ENCODE measurements at places on chromosomes 16 and 17.

GRCh38 chr16:66372078-66372897 lies 5.8 kb downstream of the CDH5 start:
- no peak for DNase-seq

DNA sequence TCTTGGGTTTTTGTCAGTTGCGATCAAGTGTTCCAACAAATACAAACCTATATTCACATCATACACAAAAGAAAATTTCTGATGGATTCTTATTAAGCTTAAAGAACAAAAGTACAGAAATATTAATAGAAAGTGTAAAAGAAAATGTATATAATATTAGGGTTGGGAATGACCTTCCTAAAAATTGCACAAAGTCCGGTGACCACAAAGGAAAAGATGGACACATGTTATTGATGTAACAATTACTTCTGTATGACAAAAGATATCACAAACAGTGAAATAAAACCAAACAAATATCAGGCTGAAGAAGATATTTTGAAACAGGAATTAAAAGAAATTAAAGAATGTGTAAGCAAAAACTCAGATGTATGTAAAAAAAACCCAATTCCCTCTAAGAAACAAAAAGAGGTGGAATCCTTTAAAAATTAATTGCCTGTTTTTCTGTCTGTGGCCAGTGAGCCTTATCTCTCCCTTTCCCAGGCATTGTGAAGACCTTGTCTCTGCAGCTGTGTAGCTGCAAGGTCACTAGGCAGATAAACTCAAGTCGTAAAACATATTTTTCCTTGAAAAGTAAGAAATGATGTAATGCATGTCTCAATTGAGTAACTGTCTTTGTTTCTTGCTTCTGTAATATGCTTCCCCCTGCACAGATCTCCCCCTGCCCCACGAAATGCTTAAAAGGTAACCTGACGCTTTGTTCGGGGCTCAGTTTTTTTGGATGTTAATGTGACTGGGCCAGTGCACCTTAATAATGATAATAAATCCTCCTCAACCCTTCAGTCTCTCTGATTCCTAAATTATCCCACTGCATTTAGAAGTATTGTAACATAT lies 2.8 kb downstream of the ST6GALNAC1 start:
- DNase-seq: no peak

- DNase-seq: no peak
Measured at GRCh38 chr16:1674751-1675664, 3.1 kb upstream of the JPT2 start.

DNA sequence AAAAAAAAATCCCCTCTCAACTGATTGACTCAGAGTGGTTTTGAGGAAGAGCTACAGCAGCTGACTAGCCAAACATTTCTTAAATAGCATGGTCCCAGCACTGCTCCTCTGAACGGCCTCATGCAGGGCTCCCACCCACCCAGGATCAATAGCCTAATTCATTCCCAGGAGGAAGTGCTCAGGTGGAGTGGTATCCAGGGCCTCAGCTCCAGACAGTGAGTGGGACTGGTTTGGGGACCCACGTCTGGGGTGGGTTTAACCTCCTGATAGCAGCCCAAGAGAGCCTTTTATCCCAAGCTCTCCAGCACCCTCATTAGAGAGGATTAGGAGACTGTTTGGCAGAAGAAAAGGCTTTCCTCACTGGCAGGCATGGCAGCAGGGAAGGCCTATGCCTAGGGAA lies 68.5 kb upstream of the CDH5 start:
- no peak for DNase-seq

DNA sequence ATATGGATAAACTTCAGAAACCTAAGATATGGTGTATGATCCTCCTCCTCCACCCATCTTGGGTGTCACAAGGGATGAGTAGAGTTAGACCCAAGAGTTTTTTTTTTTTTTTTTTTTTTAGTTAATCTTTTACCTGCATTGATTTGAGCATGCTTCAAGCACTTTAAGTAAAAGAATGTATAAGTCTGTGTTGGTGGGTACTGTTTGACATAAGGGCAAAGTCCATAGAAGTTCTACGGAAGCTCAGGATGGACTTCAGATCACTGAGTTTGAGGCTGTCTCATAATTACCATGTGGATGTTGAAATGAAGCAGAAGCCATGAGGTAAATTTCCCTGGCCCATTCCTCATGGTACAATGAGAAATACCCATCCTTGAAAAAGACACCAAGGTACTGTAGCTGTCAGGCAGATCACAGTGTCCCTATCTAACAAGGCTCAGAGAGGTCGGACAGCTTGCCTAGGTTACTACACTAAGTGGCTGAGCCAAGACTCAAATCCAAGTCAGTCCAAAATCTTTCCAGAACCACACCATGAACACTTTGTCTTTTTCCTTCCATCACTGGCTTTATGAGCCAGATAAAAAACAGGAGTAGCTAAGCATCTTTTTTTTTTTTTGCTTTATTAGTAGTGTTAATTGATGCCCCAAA lies 962.8 kb downstream of the CDH11 start:
- DNase-seq: no peak

DNA sequence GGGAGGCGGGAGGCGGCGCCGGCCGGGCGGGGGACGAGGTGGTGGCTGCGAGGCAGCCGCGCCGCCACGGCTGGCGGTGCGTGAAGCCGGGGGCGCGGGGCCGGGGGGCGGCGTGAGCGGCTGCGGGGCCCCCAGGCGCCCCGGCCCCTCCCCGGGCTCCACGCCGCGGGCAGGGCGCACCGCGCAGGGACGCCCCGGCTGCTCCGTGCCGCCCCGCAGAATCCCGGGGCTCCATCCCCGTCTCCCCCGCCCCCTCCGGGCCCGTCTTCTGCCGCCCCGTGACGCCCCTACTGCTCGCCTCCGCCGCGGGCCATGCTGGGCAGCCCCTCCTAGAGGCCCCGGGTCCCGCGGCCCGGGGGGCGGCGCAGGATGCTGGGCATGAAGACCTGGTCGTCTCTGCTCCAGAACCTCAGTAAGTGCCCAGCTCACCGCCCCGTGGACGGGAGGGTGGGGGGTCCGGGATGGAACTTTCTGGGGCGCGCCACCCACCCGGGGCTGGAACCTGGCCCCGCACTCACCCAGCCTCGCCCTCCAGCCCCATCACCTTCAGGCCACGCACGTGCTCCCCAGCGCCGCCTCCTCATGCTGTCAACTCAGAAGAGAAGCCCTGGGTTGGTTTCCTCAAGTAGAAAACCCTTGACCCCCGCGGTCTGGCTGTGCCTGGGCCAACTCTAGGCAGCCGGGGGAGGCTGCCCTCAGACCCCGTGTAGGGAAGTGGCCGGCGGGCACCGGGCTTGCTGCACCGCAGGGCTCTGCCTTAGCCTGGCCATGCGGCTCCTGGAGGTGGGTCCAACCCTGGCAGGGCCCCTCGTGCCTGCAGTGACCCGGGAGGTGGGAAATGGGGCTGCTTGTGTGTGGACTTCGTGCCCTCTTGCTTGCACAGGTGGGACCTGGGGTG lies 150.2 kb upstream of the GSE1 start:
- no peak for DNase-seq

- no peak for DNase-seq
Measured at GRCh38 chr16:53925107-53925410, 221.1 kb downstream of the FTO start.

- DNase-seq: no peak
Measured at GRCh38 chr17:70658840-70659239, 489.5 kb downstream of the KCNJ2 start.

GRCh38 chr17:28645576-28645939 lies 600 bp upstream of the BLTP2 start:
- no peak for DNase-seq

DNA sequence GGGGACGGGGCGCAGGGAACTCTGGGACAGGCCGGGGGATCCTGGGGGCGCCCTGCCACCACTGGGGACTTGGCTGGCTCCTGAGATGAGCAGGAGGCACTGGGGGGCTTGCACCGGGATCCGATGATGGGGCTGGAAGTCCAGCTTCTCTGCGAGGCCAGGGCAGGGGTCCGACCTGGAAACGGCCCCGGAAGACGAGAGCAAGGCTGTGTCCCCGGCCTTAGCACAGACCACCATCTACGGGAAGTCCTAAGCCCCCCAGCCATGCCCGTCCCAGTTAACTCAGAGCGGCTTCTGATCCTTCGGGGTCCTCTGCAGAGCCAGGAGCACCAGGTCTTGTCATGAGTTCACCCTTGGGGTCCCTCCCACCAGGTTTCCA lies 573 bp downstream of the CDT1 start:
- no peak for DNase-seq

GRCh38 chr17:42268236-42268635 lies 8.0 kb downstream of the STAT5B start:
- no peak for DNase-seq

- no peak for DNase-seq
Measured at GRCh38 chr16:4384509-4384942, 12.9 kb downstream of the VASN start.

DNA sequence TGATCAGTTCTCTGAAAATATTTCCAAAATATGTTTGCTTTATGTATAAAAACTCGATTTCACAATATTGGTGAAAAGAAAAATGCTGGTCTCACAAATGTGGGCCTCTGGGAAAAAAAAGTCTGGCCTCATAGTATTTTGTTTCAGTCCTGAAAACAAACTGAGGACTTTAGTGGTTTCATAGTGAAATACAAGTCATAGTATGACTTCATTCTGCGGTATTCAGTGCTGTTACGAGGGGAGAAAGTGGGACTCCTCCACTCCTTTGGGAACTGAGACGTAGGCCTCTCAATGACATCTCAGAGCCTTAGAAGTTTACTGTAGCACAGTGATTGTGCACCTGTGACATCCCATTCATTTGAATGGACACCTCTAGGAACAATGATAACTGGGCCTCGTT lies 56.0 kb downstream of the CYB561 start:
- no peak for DNase-seq

DNA sequence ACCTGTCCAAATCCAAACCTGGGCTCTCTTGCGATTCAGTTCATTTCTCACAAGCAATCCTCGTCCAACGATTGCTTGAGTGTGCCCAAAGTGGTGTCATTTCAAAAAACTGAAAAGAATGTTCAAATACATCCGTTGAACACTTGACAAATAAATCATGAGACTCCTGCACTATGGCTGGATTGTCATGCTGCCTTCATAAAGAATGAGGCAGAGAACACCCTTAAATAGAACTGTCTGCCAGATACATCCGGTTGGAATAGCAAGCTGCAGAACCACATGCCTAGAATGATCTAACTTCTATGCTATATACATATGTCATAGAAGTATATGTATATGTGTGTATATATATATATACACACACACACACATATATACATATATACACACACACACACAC lies 55.4 kb upstream of the HAPSTR1 start:
- no peak for DNase-seq

DNA sequence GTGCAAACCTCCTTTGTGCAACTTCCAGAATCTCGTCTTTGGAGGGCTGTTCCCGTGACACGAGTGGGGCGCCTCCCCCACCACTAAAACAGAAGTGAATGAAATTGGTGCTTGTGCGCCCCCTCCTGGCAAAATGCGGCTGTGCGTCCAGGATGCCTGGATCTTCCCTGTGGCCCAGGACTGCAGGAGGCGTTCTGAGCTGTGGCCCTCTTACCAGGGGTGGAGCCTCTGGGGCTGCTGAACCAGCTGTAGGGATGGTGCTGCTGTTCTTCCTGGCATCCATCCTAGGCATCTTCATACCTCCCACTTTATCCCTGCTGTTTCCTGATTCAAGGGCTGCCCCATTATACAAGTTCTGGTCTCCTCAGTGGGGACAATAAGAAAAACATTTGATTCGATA lies 18.5 kb upstream of the NAGLU start:
- DNase-seq: peak; percentile 89

- DNase-seq: no peak
Measured at GRCh38 chr16:57722651-57723050, 12.9 kb upstream of the KATNB1 start.

- DNase-seq: no peak
Measured at GRCh38 chr17:81438688-81439087, 43.4 kb downstream of the BAHCC1 start.

DNA sequence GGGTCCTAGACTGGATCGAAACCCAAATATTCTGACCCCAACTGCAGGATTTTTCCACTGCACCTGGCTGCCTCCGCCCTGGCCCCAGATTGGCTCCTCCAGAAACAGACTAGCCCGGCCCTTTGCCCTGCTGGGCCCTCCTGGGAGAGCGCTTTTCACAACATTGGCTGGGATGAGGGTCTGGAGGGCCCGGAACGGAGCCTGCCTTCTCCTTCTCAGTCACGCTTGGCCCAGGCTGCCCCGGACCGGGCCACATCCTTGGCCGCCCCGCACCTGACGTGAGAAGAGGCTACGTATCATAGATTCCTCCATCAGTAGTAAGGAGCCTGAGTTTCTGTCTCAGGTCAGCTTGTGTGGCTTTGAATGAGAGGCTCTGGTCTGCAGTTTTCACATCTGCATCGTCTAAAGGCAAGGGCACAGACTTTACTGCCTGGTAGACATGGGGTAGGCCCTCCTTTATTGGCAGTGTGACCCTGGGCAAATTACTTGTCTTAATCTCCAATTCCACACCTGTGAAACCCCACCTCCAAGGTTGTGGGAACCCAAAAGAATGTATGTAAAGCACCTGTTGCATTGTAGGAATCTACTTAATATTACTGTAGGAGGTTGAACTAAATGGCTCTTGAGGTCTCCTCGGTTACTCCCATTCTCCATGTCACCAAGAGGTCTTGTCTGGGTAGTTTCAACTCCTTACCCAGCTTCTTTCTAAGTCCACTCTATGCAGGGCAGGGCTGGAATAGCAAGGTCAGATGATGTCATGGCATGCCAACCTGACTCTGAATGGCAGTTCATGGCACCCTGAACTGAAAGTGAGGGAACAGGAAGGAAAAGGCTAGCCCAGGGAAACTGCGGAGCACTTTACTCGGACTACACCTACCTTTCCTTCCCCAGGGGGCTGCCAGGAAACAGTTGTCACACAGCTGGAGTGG lies 661 bp downstream of the LRRC3C start:
- peak; percentile 45 for DNase-seq

DNA sequence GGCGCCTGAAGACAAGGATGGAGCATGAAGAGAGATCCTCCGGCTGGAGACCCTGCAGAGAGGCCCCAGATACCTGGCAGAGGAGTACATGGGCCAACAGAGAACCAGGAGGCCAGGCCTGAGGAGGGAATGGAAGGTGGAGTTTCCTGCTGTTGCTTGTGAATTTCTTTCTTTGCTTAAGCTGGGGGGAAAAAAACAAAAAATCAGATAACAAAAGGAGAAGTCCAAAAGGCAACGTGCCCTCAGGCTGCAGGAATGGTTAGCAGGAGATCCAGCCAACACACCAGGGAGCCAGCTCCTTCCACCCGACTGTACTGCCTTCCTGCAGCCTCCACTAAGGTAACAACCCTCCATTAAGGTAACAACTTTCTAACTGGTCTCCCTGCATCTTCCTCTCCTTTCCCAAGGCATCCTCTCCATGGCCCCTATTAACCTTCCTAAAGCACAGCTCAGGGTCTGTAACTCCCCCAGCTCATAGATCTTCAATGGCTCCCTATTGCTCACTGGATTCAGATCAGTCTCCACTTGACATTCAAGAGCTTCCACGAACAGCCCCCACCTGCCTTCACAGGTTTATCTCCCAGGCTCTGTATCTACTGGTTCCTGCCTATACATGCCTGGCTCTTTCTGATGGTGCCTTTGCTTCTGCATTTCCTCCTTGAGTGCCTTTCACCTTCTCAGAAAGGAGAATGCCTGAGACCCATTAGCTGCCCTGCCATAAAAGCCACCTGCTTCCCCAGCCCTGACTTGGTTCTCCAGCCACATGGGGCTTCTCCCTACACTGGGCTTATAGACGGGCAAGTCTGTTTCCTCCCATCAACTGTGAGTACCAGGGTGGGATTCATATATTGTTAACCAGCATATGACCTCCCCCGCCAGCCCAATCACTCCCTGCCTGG lies 725 bp upstream of the ARL5C start:
- no peak for DNase-seq
